ENCODE measurements at places on chromosomes 12 and 14.

DNA sequence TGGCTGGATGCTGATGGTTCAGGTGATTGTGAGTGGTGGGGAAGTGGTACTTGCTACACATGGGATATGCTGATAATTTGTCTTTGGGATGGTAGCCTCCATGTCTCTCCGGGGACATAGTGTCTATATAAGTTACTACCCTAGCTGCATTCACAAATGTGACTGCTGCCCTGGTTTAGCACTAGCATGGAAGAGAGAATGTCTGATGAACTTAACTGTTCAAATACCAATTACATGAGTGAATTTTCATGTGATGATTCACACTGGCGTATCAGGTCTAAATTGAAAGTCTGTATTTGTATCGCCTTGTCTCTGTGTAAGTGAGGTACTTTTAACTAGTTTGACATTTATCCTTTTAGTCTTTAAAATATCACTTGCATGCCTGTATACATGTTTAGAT lies 34.4 kb downstream of the ATF7IP start:
- DNase-seq, result no peak

DNA sequence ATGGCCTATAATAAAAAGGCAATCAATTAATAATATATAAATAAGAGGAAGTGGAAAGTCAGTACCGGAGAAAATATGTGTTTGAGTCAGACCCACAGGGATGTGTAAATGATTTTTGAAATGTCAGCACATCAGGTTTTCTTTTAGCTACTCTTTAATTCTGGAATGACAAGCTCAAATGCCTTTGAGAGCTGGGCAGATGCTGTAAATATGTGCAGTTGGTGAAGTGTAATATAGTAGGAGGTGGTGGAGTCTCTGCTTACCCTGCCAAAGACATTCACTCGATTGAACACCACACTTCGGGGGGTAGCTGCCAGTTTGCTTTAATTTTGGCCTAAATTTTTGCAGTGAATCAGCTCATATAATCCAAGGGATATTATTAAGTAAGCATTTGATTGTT lies 93.0 kb downstream of the PLEKHA5 start:
- DNase-seq, result no peak

GRCh38 chr12:63396135-63396534 lies 245.1 kb upstream of the AVPR1A start:
- DNase-seq, result no peak

DNA sequence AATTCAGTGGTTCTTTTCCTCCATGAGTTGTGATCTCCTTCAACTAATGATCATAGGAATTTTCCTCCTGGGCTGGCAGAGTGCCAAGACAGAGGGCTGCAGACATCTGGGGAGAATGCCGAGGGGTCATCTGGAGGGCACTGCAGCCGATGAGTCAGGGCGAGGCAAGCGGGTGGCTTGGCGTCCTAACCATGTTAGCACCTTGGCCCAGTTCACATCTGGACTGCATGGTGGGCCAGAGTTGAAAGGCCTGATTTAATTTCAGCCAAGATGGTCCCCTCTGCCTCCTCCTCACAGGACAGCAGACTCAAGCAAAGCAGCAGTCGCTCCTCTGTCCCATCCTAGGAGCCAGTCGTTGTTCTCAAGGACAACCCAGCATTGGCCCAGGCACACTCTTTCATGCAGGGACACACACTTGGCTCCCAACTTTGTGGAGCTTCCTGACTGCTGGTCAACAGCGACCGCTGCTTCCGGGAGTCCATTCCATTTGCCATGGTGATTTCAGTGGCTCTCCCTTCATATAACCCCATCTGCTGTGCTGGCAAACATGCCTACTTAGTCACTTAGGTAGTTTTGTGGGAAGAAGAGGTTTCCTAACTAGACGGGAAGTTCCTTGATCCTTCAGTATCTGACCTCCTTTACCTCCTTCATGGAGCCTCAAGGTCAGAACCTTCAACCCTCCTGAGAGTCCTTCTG lies 161.8 kb downstream of the TTC8 start:
- no peak for DNase-seq

DNA sequence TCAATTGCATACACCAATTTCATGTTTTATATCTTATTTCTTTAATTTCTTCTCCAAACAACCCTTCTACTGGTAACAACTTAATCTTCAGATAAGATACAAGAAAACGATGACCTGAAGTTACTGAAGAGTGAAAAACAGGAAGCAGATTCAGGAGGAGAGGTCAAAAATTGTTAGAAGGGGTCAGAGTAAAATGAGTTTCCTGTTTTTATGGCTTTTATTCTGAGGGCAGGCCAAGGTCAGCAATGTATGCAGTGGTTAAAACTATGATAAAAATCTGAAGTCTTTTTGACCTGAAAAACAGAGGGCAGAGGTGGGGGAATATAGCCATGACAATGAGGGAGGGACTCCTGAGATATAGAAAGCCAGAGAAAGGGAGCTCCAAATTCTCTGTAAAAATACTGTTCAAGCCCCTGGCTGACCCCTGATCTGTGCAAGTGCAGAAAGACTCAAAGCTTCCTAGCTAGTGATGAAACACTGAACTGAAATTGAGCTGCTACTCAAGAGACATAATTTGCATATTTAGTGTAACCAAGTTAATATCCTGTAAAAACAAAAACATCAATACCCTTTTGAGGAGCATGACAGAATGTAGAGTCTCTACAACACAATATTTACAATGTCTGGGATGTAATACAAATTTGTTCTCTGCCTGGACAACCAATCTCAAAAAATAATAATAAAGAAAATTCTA lies 514.3 kb upstream of the SEL1L start:
- no peak for DNase-seq

- peak; percentile 41 for DNase-seq
Observed at GRCh38 chr12:104720339-104721038, 237.6 kb downstream of the SLC41A2 start.

- DNase-seq, result no peak
Observed at GRCh38 chr12:131912518-131913274, 16.4 kb upstream of the PUS1 start.

- DNase-seq, result no peak
Observed at GRCh38 chr14:91088585-91089235, 25.2 kb upstream of the DGLUCY start.

DNA sequence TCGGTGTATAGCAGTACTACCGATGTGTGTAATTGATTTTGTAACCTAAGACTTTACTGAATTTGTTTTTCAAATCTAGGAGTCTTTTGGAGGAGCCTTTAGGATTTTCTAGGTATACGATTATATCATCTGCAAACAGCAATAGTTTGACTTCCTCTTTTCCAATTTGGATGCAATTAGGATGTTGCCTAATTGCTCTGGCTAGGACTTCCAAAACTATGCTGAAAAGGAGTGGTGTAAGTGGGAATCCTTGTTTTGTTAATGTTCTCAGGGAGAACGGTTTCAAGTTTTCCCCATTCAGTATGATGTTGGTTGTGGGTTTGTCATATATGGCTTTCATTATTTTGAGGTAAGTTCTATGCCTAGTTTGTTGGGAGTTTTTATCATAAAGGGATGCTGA lies 171.6 kb upstream of the PDE3A start:
- DNase-seq, result no peak

Data from stimulated activated CD8-positive, alpha-beta memory T cell treated with anti-CD3 and anti-CD28 coated beads, Interleukin-7, amount 100 ng/mL, for 1 hour (primary cell).